Stimulated activated CD4-positive, alpha-beta T cell treated with anti-CD3 and anti-CD28 coated beads, Interleukin-15, amount 100 ng/mL, for 1 hour (primary cell): ENCODE measurements at places on chromosomes 1 and 21.
A peak's percentile ranks its signal among the peaks of the same experiment; 100 is the strongest.

GRCh38 chr21:42441963-42442362, 38.3 kb downstream of the UBASH3A start:
- DNase-seq: no peak

DNA sequence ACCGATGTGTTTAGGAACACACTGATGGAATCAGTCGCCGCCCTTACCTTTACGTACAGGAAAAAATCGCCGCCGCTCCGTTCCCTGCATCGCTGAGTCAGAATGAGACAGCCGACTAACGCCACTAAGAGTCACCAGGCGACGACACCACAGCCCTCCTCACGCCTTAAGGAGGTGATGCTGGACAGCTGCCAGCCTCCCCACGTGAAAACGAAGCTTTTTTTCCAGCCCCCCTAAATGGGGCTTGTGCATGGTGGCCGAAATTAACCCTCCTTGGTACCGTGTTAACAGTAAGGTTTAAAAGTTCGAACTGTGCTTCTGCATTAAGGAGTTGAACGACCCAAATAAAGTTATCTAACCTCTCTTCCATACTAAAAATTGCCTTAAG, 511 bp downstream of the DNTTIP2 start:
- peak; percentile 36 for DNase-seq

- DNase-seq: no peak
Observed at GRCh38 chr1:23169727-23170335, 1.2 kb upstream of the LUZP1 start.

DNA sequence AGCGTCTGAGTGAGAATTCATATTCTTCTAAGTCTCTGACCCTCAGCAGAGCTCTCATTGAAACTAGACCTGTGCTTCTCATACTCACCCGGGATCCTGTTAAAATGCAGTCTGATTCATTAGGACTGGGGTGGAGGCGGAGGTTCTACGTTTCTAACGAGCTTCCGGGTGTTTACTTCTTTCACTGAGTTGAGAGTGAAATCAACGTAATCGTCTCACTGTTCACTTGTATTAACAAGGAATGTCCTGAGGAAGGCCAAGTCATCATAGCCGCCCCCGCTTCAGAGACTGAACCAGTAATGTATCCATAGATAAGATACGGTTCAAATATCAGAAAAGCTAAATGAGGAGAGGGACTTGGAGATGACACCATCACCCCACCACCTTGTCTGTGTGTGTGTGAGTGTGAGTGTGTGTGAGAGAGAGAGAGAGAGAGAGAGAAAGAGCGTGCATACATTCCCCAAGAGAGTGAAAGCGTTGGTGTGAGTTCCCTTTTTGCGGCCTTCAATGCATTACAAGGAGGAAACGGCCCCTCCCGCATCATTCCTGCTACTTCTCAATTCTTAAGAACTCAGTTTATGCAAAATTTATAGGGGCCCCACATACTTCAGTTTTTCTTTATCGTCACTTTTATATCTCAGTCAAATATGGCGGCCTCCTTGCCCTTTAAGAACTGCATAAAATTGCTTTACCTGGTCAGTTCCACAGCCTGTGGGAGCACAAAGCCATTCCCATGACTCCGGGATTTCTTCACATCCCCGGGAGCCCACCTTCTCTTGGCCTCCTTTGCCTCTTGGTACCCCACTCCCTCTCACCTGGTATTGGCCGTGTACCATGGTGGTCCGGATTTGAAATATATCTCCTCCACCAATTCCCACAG, 19.8 kb downstream of the KMO start:
- DNase-seq: peak; percentile 26

GRCh38 chr1:195761104-195761503, 847.1 kb downstream of the KCNT2 start:
- DNase-seq: no peak

DNA sequence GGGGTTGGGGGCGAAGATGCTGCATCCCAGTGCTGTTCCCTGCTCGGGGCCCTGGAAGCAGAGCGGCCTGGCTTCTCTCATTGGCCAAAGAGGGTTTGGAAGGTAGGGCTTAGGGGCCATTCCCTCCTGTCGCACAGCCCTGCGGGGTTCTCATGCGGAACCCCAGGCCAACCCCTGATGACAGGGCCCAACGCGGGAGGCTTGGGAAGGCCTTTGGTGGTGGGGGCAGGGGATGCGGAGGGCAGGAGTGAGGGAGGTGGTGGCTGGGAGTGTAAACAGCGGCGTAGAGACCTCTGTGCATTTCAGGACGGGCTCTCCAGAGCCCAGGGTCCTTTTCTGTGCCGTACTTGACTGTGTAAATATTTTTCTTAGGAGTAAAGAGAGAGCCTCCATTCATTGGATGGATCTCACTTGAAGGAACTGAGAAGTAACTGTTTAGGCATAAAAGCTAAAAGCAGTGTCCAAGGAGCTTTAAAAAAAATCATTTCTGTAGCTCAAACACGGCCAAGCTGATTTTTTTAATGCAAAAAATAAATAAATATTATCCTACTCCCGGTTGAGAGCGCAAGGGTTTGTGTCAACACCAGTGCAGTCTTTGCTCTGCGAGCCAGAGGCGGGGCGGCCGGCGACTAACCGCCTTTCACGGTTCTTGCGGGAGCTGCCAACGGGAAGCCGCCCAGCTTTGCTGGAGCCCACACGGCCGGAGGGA, 169.1 kb downstream of the PRDM16 start:
- DNase-seq: no peak

DNA sequence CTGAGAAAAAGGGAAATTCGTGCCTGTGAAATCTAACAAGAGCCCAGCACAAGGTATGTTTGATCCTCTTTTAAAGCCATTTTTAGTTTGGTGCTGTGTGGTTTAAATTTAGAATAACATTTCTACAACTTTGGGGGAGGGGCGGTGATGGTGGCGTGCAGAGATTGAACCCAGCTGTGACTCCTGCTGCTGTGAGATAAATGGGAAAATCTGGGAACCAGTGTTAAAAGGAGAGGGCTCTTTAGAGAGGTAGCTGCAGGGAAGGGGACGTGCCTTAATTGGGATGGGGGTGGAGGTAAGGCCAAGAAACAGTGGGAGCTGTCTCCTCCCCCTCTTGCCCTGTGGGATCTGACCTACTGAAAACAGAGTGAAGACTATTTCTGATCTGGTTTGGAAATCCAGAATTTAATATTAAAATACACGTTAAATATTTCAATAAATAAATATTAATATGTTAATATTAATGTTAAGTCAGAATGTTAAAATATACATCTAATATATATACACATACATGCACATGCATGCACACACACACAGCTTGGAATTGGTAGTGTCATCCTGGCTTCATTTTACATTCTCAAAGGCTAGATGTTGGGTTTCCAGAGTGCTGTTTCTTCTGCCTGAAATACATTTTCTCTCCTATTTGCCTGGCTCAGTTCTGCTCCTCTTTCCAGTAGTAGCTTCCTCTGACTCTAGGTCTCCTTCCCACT, 30.1 kb upstream of the DNAJC6 start:
- DNase-seq: no peak

DNA sequence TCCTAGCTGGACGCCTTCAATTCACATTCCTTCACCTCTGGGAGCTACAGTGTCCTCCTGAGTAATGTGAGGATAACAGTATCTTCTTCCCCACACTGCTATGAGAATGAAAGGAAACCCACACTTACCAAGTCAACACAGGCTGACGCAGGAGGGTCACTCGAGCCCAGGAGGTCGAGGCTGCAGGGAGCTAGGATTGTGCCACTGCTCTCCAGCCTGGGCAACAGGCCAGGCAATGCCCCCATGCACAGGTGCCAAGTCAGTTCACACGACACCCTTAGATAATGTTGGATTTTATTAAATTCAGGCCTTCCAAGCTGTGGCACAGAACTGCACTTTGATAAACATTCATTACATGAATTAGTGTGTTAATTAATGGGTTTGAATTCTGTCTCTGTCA, 31.9 kb downstream of the MATN1 start:
- no peak for DNase-seq

- DNase-seq: no peak
Observed at GRCh38 chr1:35222322-35223083, 29.6 kb upstream of the SFPQ start.

- DNase-seq: no peak
Observed at GRCh38 chr1:32335535-32335789, 571 bp downstream of the MARCKSL1 start.

DNA sequence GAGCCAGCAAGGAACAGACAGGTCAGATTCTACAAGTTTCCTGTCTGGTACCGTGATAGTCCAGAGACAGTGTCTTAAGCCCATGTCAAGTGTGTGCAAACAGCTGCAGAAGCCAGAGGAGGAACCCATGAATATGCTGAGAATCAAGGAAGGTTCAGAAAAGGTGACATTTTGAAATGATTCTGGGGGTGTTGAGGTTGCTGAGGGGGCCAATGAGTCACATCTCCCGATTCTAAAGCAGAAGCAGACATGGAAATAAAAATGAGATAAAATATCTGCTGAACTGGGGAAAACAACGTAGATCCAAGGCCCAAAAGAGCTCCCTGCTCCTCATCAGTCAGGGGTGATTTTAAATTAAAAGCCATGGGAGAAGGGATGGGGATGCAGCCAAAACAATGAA, 15.8 kb upstream of the SYT6 start:
- DNase-seq: no peak

GRCh38 chr1:18575620-18576019, 55.0 kb upstream of the PAX7 start:
- DNase-seq: peak; percentile 39

GRCh38 chr1:87778896-87779295, 450.2 kb downstream of the LMO4 start:
- no peak for DNase-seq

- DNase-seq: no peak
Observed at GRCh38 chr1:202249846-202250245, 56.2 kb downstream of the LGR6 start.

- no peak for DNase-seq
Observed at GRCh38 chr1:200099040-200099439, 71.5 kb downstream of the NR5A2 start.

DNA sequence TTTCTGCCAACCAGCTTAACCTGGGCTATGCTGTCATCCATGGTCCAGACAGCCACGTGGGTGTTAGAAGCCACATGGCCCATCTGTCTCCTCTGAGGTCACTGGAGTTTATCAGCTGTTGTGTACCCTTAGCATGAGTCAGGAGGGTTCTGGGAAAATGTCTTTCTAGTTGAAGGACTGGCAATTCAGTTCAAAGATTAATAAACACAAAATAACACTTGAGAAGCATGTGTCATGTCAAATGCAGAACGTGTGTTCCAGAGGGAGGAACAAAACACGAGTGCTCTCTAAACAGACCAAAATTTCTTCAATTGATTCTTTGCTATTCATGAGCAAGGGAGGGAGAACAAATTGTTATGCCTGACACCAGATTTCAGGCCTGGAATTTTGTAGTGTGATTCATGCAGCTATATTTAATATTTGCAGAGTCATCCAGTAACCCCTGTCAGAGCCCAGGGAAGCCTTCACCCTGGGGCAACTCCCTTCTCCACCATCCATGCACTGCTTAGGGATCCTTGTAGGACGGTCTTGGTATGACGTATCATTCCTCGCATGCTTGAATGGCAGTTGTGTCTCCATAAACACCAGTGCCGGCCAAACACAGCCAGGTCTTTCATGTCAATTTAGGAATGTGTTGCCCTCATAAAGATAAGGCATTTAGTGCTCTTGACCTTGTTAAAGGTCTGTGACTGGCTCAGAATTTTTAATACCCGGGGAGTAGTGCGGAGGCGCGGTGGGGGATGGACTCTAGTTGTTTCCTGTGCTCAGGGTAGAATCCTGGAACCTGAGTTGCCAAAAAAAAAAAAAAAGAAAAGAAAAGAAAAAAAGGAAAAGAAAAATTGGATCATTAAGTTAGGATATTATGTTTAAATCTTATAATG, 27.7 kb upstream of the DYRK1A start:
- DNase-seq: no peak

- no peak for DNase-seq
Observed at GRCh38 chr1:209583408-209583807, at the start of gene CAMK1G. Gene CAMK1G, plus strand, starts transcription at chr1:209583714. Its CDS starts 11,270 bp downstream, at chr1:209594984.

- no peak for DNase-seq
Observed at GRCh38 chr1:168598892-168599291, 22.5 kb downstream of the XCL1 start.

DNA sequence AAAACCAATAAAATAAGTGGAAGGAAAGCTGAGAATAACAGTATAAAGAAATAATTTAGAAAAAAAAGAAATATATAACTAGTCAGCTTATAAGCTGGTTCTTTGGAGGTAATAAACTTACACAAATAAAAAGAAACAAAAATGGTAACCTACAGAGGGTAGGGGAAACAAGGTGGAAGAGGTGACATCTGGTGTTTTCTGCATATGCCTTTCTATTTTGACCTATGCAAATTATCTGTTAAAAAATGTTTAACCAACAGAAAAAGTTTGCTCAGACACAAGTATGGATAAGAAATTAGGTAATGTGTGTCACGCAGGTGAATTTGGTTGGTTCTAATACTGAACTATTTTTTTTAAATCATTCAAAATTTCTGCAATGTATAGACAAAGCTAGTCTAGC, 53.6 kb upstream of the DMRTA2 start:
- DNase-seq: no peak

GRCh38 chr21:37748351-37748750, 167.9 kb downstream of the KCNJ6 start:
- DNase-seq: no peak

DNA sequence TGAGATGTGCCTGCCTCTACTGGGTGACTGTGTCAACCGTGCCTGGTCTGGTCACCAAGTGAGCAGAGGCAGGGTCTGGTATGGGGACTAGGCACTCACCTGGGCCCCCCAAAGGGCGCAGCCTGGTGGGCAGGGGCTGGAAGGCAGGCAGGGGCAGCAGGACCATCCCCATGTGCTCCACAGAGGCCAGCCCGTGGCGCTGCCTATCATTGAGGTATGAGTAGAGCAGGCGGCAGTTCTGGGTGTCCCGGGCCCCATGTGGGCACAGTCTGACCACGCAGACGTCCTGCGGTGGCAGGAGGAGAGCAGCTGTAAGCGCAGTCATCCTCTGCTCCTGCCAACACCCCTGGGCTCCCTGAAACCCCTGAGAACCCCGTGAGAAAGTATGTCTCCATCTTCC, 23.7 kb downstream of the SPOCD1 start:
- DNase-seq: no peak

GRCh38 chr1:170097449-170097948, 23.0 kb upstream of the KIFAP3 start:
- DNase-seq: no peak

DNA sequence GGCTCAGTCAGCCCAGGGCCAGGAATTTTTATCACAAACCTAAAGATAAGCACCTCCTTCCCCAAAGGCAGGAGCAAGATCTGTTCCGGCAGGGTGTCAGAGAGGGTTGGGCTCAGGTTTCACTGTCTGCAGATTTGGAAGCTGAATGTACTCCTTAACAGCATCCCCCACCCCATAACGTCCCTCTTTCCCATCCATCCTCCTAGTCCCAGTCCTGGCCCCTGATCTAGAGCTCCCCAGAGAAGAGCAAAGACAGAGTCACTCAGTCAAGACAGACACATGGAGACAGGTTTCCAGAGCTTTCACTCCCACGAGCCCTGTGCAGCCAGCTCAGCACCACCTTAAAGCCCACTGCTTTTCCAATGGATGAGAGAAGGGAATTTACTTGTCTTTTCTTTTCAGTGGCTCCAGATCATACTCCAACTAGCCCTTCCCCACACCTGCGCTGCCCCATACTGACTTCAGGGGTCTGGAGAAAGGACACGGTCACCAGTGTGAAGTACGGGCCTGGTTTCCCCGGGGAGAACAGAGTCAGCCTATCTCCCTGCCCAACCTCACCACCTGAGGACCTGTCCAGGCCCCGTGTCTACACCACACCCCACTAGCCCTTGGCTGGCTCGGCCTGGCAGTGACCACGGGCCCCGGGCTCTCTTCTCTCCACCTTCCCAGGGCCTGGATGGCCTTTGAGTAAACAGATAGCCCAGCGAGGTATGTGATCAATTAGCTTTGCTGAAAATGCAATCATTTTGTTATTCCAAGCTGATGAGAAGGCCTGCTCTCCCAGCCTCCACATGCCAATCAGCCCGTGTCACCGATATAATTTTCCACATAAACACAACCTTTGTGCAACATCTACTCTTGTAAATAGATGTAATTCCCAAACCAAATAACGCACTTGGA, 249.1 kb downstream of the FOXD2 start:
- no peak for DNase-seq
